Retinal pigment epithelial cell (primary cell): ENCODE measurements at places on chromosomes 3 and 15.

- DNase-seq, result no peak
Observed at GRCh38 chr3:170425491-170426239, 7.0 kb downstream of the CLDN11 start.

DNA sequence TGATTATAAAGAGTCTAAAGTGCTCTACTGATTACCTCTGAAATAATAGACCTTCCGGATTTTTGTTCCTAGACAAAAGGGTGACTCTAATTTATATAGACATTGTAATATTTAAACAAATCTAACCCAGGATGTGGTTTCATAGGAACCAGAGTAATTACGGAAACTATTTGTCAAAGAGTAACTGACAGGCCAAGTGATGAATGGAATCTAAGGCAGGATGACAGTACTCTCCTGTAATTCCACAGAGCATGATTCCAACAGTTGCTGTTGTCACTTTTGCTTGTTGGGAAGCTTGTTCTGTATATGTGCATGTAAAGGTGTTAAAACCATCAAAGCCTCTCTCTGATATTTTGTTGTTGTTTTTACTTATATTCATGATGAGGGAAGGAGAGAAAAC is 1141.0 kb downstream of the IGSF11 start:
- DNase-seq, result no peak

GRCh38 chr3:187987924-187988323 is 166.0 kb upstream of the LPP start:
- DNase-seq, result no peak

GRCh38 chr15:59155431-59155830 is 50.5 kb downstream of the CCNB2 start:
- no peak for DNase-seq

- no peak for DNase-seq
Observed at GRCh38 chr3:111128884-111129283, 57.3 kb downstream of the NECTIN3 start.
